ENCODE measurements at places on chromosomes 3 and 15. TPM values are rescaled to one million over a fixed set of nuclear protein-coding genes. Genes with fewer than 3 reads are reported as not detected.

Gene RPN1
- total RNA-seq, result 378 TPM

Gene MEGF11
- total RNA-seq, result not detected

DNA sequence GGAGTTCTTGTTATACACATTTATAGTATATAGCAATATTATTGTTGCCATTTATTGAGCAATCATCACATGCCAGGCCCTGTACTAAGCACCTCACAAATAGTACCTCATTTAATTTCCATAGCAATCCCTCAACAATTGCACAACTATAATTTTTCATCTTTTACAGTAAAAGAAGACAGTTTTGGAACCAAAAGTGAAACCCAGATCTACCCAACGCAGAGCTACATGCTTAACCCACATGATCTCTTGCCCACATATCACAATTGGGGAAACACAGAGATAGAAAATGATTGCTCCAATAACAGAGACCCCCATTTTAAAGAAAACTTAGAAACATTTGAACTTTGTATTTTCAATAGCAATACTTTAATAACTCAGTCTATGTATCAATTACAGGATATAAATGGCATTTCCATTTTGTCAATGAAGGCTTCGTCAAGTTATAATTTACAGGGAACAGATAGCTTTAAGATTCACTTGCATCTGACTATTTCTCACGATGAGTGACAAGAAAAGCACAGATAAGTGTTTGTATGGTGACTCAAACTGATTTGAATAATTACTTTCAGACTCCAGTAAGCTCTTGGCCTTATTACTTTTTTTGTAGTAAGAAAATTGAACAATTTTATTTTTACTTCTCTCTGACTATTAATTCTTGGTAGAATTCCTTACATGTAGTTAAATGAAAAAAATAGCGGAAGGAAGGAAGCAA, 38.7 kb upstream of the CCDC50 start:
- DNase-seq, result no peak

GRCh38 chr3:60330107-60330506, 921.1 kb downstream of the FHIT start:
- DNase-seq, result no peak

GRCh38 chr3:184619787-184620430, 58.3 kb downstream of the EPHB3 start:
- DNase-seq, result no peak

DNA sequence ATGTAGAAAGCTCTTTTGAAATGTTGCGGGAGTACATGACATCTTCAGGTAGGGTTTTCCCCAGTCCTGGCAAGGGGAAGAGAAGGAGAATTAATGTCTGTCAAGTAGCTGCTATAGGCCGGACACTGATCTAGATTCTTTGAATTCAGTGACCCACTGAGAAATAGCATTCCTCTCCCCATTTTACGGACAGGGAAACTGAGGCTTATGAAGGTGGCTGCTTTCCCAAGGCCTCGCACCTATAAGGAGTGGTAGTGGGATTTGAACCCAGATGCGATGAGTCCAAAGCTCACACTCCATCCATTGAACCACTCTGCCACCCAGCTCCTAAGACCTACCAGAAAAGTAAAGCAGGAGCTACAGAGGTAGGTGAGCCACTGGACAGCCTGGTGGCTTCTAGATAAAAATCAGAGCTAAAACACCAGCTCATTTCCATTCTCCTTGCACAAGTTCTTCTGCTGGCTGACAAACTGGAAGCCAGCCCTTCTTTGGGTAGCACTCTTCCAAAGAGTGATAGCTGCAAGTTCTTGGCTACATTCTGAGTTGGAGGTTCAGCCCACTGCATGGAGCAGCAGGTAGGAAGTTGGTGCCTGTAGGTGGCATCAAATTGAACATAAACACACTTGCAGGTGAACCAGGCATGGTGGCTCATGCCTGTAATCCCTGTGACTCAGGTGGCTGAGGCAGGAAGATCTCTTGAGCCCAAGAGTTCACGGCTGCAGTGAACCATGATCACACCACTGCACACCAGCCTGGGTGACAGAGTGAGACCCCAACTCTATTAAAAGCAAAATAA, 22.0 kb downstream of the ZNF710 start:
- DNase-seq, result no peak
